ENCODE measurements at places on chromosomes 7 and 10. TPM values are rescaled to one million over a fixed set of nuclear protein-coding genes. Genes with fewer than 3 reads are reported as not detected.

The CDHR1 gene
- 27.4 TPM for total RNA-seq

The GRM3 gene
- not detected for total RNA-seq

The PRLHR gene
- total RNA-seq: not detected

The ANKRD7 gene
- total RNA-seq: 0.61 TPM

The PPP2R2D gene
- total RNA-seq: 33.7 TPM

The OR2A12 gene
- total RNA-seq: not detected

The DENND2A gene
- 0.17 TPM for total RNA-seq

The RBAK gene
- 13.0 TPM for total RNA-seq

The SEMA3A gene
- 0.83 TPM for total RNA-seq

The GLCCI1 gene
- 7.0 TPM for total RNA-seq

GRCh38 chr7:77757589-77757988 lies 40.6 kb downstream of the TMEM60 start:
- no peak for DNase-seq

DNA sequence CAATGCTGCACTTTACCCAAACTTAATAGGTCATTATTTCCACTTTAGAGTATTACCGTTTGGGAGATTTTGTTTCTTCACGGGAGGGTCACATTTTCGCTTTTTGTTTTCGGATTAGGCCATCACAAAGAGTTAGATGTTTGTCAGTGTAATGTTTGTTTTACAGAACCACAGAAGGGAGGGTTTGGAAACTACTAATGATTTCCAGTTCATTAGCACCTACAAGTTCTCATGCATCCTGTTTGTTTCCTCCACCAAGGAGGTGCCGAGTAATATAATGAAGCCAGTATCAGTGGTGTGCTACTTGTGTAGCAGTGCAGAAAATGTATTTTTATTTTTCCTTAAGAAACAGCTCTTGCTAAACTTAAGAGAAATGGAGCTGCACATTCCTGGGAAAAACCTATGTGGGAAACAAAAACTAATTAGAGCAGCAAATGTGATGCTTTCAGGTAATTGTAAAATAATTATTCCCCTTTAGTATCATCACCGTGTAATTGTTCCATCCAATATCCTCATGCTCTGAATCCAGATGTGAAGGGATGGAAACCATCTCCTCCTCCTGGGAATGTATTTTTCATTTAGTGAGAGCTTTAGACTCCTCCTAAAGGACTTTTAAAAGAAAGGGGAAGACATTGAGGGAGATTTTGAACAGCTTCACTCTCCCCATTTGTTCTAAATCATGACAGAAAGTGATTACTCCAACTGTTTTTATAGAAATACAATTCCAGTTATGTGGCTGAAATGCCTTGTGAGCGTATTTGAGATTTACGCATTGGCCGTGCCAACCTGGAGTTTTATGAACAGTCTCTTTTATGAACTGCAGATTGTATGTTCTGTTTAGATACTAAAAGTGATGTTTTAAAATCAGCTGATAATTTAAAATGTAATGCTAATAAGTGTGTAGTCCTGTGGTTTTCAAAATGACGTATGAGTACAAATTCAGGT lies 5.6 kb downstream of the CELF2 start:
- DNase-seq: no peak

- no peak for DNase-seq
These were observed 22.1 kb downstream of the CYP17A1 start for GRCh38 chr10:102814873-102815661.

DNA sequence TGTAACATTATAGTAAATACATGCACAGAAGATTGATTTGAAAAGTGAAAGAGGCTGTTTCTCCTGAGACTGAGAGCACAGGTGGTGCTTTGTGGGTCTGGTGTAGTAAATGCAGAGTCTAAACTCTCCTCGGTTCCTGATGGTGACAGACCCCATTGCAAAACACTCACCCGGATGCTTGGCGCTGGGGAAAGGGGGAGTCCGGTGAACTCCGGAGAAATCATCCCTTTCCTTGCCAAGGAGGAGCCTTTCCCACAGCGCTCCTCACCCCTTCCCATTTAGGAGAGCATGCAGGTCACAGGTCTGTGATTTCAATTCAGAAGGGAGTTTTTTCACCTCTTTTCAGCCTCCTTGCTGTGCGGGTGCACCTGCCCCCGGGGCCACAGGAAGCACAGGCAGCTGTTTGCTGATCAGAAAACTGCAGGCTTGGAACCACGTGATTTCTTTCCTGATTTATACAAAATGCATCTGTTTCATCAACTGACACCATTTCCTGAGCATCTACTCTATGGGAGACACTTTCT lies 75.6 kb upstream of the LYZL2 start:
- DNase-seq: no peak

GRCh38 chr7:81684033-81684432 lies 85.8 kb downstream of the HGF start:
- no peak for DNase-seq

GRCh38 chr10:79444199-79445119 lies 965 bp downstream of the ZCCHC24 start:
- DNase-seq: peak; percentile 47

- DNase-seq: no peak
These were observed 303.7 kb downstream of the CCDC3 start for GRCh38 chr10:12697764-12698163.

- DNase-seq: no peak
These were observed 154.7 kb downstream of the ARID5B start for GRCh38 chr10:62056219-62056618.

GRCh38 chr10:90992462-90992861 lies 71.6 kb upstream of the ANKRD1 start:
- no peak for DNase-seq

DNA sequence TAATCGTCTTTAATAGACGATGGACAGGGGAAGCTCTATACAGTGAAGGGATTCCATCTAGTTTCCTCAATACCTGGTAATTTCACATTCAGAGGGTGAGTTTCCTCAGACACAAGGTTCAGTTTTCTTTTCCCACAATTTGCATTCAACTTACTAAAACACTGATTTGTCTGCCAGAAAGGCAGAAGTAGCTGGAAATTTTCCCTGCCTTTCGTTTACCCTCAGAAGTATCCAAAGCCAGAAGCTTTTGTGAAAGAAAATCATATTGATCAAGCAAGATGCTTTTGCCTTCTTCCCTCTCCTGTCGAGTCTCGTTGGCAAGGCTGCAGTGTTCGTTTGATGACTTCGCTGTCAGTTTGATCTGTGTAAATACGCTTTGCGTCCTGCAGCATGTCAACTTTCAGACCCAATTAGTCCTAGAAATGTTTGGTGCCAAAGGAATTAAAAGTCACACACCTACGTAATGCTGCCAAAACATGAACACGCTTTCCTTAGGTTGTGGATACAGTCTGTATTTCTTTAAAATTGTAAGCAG lies 631.9 kb upstream of the FOXK1 start:
- no peak for DNase-seq

DNA sequence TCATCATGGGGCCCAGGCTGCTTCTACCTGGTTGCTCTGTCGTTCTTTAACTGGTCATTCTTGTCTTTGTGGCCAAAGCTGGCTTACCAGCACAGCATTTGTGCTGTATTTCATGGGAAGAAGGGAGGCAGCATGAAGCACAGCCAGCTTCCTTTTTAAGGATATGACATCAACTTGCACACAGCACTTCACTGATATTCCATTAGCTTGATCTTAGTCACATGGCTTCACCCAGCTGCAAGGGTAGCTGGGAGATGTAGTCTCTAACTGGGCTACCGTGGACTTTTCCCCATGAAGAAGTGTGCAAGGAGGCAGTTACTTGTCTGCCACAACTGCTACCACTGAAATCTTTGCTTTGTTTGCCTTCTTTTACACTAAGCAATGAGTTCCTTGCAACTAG lies 525.2 kb downstream of the LRMDA start:
- peak; percentile 4 for DNase-seq

DNA sequence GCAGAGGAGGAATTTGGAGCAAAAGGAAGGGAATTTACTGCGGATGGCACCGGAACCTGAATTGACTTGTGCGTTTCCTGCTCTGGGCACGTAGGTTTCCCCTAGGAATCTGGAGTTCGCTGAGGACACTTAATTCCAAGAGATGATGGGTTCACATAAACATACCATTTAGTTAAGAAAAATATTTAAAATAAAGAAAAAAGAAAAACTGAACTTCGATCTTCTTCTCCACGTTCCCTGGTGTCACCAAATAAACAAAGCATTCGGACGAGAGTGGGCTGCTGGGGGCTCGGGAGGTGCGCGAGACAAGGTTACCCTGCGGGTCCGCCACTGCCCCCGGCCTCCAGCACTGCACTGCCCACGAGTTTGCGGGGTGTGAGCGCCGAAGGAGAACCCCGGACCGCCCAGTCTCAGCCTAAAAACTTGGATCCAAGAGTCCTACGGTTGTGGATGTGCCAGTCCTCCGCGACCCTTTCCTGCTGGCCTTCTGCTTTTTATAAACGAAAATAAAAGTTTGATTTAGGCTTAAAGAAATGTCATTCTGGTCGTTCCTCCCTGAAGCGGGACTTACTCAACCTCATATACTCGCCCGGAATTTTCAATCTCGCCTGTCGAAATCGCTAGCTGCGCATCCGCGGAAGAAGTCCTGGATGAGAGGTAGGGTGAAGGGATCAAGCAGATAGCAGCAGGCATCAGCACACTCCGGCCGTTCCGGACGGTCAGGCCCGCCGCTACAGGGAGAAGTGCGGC lies 30.3 kb downstream of the SKIDA1 start:
- DNase-seq: no peak

DNA sequence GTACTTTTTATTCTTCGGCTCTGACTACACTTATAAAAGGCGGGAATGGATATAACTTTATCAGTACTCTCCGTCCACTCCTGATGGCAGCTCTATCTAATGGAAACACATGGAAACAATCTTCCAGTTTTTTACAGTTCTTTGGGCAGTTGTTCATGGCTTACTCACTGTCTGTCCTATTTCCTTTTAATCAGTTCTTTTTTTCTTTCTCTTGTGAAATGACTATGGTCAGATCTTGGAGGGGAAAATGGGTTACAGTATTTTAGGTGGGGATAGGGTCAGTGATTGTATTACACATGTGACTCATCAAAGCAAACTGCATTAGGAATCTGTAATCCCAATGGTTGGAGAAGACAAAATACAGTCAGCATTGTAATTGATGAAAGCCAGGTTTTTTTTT lies 112.4 kb downstream of the BICC1 start:
- peak; percentile 70 for DNase-seq

DNA sequence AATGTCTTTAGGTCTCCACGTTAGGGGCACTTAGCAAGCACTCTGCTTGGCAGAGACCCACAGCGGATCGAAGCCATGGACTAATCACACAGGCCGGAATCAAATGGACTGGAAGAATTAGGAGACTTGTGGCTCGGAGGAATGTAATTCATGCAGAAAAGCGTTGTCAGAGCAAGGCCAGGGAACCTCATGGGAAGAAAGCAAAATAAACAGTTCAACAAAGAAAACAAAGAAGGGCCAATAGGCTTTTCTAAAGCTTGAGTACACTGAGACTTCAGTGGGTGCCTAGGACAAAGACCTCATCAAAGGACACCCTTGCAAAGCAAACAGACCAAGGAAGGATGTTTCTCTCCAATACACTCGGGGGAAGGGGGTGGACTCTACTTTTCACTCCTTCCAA lies 171.1 kb downstream of the GLI3 start:
- DNase-seq: no peak

DNA sequence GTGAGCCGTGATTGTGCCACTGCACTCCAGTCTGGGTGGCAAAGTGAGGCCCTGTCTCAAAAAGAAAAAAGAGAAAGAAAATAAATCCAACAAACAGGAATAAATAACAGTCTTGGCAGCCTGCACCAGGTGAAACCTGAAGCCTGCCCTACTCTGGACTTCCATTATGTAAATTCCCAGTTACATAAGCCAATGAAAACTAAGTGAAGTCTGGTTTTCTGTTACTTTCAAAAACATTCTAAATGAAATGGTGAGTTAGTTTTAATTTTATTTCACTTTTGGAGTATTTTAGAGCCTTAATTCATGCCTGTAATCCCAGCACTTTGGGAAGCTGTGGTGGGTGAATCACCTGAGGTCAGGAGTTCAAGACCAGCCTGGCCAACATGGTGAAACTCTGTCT lies 22.5 kb upstream of the HIBADH start:
- no peak for DNase-seq

DNA sequence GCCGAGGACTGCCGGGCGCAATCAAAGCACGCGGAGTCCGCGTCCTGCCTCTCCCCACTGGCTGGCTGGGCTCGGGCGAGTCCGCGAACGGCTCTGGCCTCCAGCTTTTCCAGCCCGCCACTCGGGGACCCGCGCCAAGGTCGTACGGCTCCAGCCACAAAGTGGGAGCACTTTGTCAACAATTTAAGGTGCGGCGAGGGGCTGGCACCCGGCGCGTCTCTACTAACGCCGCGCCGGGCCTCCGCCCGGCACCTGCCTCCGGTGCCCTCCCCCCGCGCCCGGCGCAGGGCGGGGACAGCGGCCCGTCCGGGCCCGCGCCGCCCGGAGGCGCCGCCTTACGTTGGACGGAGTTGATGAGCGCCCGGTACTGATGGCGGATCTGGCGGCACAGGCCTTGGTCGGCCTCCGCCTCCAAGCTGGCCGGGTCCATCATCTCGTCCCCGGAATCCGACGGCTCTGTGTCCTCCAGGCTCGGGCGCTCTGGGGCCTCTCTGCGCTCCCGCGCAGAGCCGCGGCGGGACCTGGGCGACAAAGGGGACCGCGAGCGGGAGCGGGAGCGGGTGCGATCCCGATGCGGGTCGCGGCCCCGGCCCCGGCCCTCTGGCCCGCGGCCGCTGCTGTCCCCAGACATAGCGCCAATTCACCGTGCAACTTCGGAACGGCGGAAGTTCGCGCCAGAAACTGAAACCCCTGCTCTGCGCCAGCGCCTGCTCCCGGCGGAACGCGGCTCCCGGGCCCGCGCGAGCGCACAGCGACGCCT lies at the start of gene NSMCE4A:
Gene NSMCE4A (minus strand): TSS at position 683 of the 760 bp plus-strand sequence. CDS start 52 bp downstream, at position 631.
- peak; percentile 66 for DNase-seq

GRCh38 chr10:103416436-103417147 lies 20.2 kb downstream of the PDCD11 start:
- peak; percentile 19 for DNase-seq

GRCh38 chr7:86091369-86091768 lies 552.3 kb upstream of the GRM3 start:
- no peak for DNase-seq

- no peak for DNase-seq
These were observed 128.9 kb downstream of the DOCK1 start for GRCh38 chr10:127034034-127034633.

- no peak for DNase-seq
These were observed 26.3 kb downstream of the CFAP70 start for GRCh38 chr10:73332379-73332778.

DNA sequence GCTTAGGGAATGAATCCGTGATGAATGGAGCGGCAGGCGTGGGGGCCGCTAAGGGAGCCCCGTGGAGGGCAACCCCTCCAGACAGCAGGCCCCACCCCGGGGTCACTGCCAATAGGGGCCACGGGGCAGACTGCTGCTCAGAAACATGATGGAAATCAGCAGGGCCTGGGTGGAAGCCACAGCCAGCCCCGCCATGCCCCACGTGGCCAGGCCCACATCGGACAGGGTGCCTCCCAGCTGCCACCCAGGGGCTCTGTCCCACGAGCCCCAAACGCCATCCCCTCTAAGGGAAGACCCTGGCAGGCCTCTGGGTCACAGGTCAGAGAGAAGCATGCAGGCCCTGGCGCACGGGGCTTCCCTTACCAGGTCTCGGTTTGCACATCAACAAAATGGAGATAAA lies 28.4 kb downstream of the TNRC18 start:
- DNase-seq: no peak
